Left lobe of liver (tissue), 2 donors: ENCODE measurements at places on chromosomes 2 and 18. TPM values are rescaled to one million over a fixed set of nuclear protein-coding genes. Genes with fewer than 3 reads are reported as not detected.

Gene INO80B
- total RNA-seq: 16.5 TPM

Gene BCL11A
- 0.50 TPM for total RNA-seq

Gene RAD51AP2
- 0.30 TPM for total RNA-seq

Gene DES
- 1.8 TPM for total RNA-seq

Gene GNAL
- total RNA-seq: 1.3 TPM

Gene LRP1B
- 0.25 TPM for total RNA-seq

Gene CABYR
- total RNA-seq: not detected

Gene TXNDC2
- total RNA-seq: not detected

Gene CYP1B1
- total RNA-seq: 6.1 TPM

Gene LPIN1
- 20.7 TPM for total RNA-seq

Gene FLACC1
- total RNA-seq: 0.55 TPM

Gene IL18R1
- 7.6 TPM for total RNA-seq

Gene TMEM169
- 1.5 TPM for total RNA-seq

Gene TMEM18
- total RNA-seq: 7.3 TPM

Gene FEV
- not detected for total RNA-seq

Gene CFAP53
- total RNA-seq: 0.25 TPM

Gene DRC1
- not detected for total RNA-seq

Gene SUMO1
- 46.4 TPM for total RNA-seq

Gene NABP1
- total RNA-seq: 5.9 TPM

Gene KIF5C
- 0.33 TPM for total RNA-seq

Gene EML6
- total RNA-seq: 1.6 TPM

Gene WNT10A
- total RNA-seq: not detected

Gene VWC2L
- total RNA-seq: not detected

Gene ATP5MC3
- total RNA-seq: 192 TPM

Gene ZAP70
- 1.5 TPM for total RNA-seq

Gene PTPN2
- 9.9 TPM for total RNA-seq

Gene CIB4
- not detected for total RNA-seq

Gene SERPINB10
- not detected for total RNA-seq

Gene RAPH1
- total RNA-seq: 85.7 TPM

Gene PLEKHM3
- total RNA-seq: 8.5 TPM

Gene RSAD2
- 1.6 TPM for total RNA-seq

Gene RPRM
- total RNA-seq: not detected

Gene PRADC1
- 24.4 TPM for total RNA-seq

Gene CPLX4
- not detected for total RNA-seq

Gene SP110
- 6.0 TPM for total RNA-seq

Gene HOXD1
- not detected for total RNA-seq

Gene COMMD1
- total RNA-seq: 16.5 TPM

Gene RAX
- not detected for total RNA-seq

Gene ALPG
- not detected for total RNA-seq

Gene LTBP1
- total RNA-seq: 5.8 TPM

Gene XIRP2
- not detected for total RNA-seq

Gene OTX1
- not detected for total RNA-seq

Gene ATG16L1
- total RNA-seq: 19.2 TPM

Gene ZSWIM2
- not detected for total RNA-seq

Gene SGPP2
- total RNA-seq: 0.23 TPM
